HEK293T (cell line): ENCODE measurements at places on chromosomes 16 and 17.
A peak's percentile ranks its signal among the peaks of the same experiment; 100 is the strongest.

DNA sequence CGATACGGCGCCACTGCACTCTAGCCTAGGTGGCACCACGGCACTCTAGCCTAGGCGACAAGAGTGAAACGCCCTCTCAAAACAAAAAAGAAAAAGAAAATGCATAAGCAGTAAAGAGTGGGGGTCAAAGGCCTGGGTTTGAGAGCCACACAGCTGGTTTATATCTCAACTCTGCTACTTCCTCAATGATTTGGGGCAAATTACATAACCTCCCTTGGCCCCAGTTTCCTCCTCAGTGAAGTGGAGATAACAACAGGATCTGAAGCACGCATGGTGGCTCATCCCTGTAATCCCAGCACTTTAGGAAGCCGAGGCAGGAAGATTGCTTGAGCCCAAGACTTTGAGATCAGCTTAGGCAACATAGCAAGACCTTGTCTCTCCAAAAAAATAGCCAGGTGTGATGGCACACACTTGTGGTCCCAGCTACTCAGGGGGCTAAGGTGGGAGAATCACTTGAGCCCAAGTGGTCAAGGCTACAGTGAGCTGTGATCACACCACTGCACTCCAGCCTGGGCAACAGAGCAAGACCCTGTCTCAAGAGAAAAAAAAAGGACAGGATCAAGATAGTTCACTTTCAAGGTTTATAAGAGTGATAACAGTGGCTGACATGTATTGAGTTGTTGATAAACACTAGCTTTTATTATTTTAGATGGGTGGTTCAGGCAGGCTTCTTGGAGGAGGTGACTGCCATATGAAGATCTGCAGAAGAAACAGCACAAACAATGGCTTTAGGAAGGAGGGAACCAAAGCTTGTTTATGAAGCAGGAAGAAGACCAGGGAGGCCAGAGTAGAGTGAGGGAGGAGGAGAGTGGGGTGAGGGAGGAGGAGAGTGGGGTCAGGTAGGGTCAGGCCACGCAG lies 8.5 kb upstream of the COG1 start:
- DNase-seq: no peak

GRCh38 chr17:7048968-7049367 lies 5.1 kb upstream of the SLC16A11 start:
- DNase-seq: no peak

DNA sequence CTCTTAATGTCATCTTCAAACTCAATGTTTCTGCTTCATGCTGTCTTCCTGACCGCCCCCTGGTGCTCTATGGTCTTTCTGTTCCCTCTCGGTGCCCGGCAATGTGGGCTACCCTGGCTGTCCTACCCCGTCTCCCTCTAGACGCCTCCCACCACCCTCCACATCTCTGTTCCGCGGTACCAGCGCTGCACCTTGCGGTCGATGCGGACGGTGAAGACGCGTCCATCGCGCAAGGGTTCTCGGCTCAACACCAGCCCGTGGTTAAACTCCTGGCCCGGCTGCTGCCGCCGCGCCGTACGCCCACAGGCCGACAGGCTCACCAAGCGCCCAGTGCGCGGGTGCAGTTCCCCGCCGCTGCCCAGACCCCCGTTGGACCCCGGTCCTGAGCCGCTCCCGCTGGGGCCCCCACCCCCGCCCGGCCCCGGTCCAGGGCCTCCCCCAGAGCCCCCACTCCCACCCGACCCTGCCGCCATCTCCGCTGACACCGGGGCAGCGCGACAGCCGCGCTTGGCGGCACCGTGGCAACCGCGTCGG lies at the start of gene NEURL4:
TSS of gene NEURL4 (minus strand) at position 496 of the 534 bp plus-strand sequence. CDS start at position 473, 23 bp downstream.
- DNase-seq: no peak

GRCh38 chr17:11601661-11602060 lies 3.4 kb downstream of the DNAH9 start:
- no peak for DNase-seq

DNA sequence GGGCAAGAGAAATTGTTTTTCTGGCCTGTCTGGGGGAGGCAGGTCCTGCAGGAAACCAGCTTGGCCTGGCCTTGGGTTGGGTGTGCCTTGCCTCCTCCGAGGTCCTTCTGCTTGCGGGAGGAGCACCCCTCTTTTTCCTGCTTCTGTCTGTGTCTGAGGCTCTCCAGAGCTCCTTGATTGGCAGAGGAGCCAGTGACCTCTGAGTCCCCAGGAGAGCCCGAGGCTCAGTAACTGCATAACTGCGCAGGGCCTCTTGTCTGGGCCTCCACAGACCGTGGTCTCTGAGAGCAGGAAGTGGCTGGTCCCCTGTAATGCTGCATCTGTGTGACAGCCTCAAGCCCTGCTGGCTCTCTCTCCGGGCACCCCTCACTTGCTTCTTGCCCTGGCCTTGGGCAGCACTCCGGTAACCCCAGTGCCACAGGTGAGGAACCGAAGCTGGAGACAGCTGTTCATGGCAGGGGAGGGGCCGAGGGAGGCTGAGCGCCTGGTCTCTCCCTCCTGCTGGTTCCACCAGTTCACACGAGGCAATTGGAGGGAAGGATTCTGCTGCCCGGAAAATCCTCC lies 1.6 kb downstream of the CAPN15 start:
- no peak for DNase-seq

- no peak for DNase-seq
These were observed 322.0 kb downstream of the MAF start for GRCh38 chr16:79278506-79278905.

GRCh38 chr16:57764341-57765159 lies 29.0 kb downstream of the KATNB1 start:
- peak; percentile 93 for DNase-seq

DNA sequence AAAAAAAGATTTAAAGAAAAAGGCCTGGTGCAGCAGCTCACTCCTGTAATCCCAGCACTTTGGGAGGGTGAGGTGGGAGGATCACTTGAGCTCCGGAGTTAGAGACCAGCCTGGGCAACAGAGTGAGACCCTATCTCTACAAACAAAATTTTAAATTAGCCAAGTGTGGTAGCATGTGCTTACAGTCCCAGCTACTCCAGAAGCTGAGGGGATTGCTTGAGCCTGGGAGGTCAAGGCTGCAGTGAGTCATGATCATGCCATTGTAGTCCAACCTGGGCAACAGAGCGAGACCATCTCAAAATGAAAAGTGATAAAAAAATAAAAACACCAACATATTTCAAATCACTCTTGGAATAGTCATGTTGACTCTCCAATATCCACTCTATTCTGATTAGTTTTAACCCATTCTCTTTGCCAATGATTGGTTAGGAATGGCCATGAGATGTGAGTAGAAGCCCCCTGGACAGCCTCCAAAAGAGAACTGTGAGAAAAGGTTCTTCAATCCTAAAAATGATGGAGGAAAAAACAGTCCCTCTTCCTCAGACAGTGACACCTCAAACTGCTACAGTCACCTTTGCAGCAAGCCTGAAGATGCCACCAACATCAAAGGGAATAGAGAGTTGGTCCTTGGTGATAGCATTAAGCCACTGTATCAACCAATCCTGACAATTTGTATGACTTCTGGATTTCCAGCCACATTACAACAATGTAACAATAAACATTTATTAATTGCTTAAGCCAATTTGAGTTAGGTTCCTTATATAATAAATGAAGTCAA lies 2.9 kb upstream of the KANSL1 start:
- DNase-seq: no peak

DNA sequence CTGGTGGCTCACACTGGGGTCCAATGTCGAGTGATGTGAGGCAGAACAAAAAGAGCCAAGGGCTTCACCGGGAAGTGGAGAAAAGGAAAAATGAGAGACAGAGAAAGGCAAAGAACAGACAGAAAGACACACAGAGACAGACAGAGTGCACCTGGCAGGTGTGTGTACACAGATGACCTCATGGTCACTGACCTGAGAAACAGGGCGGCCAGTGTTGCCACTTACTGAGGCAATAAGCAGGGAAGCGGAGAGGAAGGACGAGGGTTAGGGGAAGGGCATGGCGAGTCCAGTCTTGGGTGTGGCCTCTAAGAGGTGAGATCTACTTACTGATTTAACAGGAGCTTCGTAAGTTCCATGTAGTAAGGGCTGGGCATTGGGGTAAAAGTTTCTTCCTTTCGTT lies 7.5 kb downstream of the GINS2 start:
- DNase-seq: no peak

DNA sequence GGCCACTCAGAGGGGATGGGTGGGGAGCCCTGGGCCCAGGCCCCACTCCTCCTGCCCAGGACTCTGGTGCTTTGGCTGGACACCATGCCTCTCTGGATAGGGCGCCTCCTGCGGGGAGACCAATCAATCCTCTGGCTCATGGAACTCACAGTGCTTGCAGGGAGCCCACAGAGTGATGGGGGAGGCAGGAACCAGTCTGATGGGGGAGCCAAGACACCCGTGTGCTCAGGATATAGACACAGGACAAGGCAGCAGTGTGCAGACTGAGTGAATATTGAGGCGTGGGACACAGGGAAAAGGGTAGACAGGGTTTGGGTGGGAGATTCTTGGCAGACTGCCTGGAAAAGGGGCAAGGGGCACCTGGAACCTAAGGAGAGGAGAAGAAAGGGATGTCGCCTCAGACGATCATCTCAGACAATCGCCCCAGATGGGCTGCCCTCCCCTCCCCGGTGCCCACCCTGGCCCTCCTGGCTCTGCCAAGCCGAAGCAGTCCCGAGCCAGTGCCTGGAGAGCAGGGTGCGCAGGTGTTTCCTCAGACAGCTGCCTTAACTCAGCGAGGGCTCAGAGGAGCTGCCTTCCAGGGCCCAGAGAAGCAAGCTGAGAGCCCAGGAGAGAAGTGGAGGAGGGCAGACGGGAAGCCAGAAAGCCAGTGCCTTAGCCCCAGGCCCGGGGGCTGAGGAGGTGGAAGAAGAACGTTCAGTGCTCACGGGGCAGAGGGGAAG lies 37.4 kb upstream of the DLX4 start:
- no peak for DNase-seq

DNA sequence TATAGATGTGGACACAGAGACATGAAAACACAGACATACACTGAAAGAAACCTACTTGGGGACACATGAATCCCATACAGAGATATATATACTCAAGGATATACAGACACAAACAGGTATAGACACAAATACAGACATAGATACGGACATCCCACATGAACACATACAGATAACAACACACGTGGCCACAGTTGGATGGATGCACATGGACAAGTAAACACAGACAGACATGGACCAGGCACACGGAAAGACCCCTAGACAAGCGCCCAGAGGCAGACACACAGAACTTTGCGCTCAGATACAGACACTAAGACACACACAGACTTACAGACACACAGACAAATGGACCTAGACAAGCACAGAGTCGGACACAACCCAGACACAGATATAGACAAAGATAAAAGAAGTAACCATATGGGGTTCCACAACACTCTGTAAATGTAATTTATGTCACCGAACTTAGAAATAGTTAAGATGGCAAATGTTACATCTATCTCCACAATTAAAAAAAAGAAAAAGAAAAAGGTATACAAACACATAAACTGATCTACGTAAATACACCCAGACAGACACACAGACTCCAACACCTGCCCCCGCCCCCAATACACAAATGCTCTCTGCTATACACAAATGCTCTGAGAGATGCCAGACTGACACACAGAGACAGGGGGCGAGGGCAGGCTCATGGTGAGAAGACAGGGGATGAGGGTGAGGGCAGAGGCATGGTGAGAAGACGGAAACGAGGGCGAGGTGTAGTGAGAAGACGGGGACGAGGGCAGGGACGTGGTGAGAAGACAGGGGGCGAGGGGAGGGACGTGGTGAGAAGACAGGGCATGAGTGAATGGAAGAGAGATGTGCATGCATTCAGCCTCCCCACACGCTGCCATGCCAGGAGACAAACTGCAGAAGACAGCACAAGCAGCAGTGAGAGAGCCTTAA lies 118.3 kb downstream of the SMG6 start:
- DNase-seq: no peak

GRCh38 chr17:40074871-40075200 lies 12.1 kb downstream of the THRA start:
- no peak for DNase-seq

GRCh38 chr17:17154981-17155380 lies 51.2 kb downstream of the PLD6 start:
- DNase-seq: no peak

DNA sequence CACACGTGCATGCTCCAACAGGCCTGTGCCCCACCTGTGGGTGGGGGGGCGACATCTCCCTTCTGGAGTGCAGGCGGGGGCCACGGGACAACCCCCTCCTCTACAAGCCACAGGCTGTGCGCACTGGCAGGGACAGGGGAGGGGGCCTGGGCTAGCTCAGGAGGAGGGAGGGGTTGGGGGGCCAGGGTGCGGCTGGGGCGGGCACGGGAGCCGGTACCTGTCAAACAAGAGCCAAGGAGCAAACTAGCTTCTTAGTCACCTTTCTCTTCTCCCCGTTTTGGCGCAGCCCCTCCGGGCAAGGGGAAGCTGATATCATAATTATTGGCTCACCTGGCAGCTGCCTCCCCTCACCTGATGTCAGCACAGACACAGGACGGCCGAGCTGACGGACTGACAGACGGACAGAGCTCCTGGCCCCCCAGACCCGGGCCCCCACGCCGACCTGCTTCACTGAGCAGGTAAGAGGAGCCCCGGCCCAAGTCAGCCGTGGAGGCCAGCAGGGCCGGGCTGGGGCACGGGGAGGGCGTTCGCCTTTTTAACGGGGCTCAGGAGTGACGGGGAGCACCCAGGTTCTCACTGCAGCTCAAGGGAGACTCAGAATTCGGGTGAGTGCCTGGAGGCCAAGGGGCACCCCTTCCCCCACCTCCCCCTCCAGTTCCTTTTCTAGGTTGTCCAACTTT lies at the start of gene FOXN1:
TSS of gene FOXN1 (plus strand) at position 363 of the 680 bp plus-strand sequence. CDS start 17,622 bp downstream, outside the sequence.
- no peak for DNase-seq

- DNase-seq: no peak
These were observed 565.6 kb downstream of the WWOX start for GRCh38 chr16:78664811-78665772.

DNA sequence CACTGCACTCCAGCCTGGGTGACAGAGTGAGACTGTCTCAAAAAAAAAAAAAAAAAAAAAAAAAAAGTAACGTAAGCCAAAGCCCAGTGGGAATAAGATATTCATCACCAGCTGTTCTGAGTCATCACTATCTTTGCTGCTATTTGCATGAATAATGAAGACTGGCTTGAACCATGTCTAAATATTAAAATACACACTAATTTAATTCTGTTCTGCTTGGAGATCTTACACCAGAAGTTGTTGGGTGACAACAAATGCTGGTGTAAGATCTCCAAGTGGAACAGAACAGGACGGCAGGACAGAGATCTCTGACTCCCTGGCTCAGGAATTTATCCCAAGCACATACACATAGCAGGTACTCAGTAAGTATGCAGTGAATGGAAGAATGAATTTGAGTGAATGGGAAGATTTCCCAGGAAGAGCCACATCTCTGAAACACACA lies 19.6 kb downstream of the DNAH17 start:
- no peak for DNase-seq

- DNase-seq: no peak
These were observed 11.9 kb upstream of the GPRC5C start for GRCh38 chr17:74419928-74420411.

GRCh38 chr17:82283208-82283749 lies 9.8 kb upstream of the CSNK1D start:
- no peak for DNase-seq

- DNase-seq: no peak
These were observed 7.4 kb downstream of the SCARF1 start for GRCh38 chr17:1638171-1638590.
